AG09309 (cell line): ENCODE measurements at places on chromosomes 4 and X.

- DNase-seq: no peak
These were observed 252.6 kb downstream of the TENM3 start for GRCh38 chr4:182495645-182496385.

GRCh38 chr4:138501614-138502013 is 259.5 kb upstream of the SLC7A11 start:
- no peak for DNase-seq

- no peak for DNase-seq
These were observed 33.3 kb downstream of the MEPE start for GRCh38 chr4:87865960-87866598.

DNA sequence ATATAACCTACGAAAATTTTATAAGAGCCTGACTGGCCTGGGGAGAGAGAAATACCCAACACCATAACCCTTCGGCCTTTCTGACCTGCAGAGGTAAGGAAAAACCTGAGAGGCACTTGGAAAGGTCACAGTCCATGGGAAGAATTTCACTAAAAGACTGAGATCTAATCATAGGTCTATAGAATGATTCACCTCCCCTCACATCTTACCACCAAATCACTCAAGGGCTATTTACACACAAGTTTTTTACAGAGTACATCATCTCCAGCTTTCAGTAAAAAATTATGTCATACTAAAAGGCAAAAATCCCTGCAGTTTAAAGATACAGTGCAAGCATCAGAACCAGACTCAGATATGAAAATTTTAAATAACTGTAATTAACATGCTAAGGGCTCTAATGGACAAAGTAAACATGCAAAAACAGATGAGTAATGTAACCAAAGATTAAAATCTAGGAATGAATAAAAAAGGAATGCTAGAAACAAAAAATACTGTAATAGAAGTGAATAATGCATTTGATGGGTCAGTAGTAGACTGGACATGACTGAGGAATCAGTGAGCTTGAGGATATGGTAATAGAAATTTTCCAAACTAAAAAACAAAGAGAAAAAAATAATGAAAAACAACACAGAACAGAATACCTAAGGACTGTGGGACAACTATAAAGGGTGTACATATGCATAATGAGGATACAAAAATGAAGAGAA is 32.1 kb upstream of the SLC16A2 start:
- DNase-seq: no peak

DNA sequence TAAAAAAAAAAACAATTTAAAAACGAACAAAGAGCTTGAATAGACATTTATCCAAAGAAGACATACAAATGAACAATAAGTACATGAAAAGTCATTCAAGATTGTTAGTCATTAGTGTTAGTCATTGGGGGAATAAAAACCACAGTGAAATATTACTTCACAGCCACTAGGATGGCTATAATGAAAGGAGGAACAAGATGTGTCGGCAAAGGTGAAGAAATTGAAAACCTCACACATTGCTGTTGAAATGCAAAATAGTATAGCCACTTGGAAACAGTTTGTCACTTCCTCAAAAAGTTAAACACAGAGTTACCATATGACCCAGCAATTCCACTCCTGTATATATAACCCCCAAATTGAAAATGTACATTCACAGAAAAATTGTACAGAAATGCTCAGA is 45.2 kb upstream of the SLC39A8 start:
- DNase-seq: no peak

DNA sequence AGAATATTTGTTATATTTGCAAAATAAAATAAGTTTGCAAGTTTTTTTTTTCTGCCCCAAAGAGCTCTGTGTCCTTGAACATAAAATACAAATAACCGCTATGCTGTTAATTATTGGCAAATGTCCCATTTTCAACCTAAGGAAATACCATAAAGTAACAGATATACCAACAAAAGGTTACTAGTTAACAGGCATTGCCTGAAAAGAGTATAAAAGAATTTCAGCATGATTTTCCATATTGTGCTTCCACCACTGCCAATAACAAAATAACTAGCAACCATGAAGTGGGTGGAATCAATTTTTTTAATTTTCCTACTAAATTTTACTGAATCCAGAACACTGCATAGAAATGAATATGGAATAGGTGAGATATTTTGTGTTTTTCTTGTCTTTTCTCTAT is at the start of gene AFP:
Gene AFP (plus strand): TSS at position 238 of the 400 bp plus-strand sequence. CDS start 42 bp downstream, at position 280.
- DNase-seq: no peak

- DNase-seq: no peak
These were observed 114.2 kb downstream of the SPCS3 start for GRCh38 chr4:176433983-176434382.

DNA sequence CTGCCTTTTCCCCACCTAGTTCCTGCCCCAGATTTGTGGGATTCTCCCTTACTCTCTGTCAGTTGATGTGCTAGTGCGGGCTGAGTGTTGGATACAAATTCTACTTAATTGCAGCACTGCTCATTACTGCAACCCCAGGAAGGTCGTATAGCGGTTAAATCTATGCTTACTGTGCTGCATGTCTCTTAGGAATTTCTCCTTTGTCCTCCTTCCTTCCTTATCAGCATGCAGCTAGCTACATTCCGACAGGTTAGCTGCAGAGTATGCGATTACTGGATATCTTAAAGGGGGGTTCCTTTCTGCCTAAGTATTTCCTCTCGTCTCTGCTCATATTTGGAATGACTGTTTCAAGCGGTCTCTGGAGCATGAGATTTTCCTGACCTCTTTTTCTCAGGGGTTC is 662.8 kb downstream of the TLL1 start:
- no peak for DNase-seq

DNA sequence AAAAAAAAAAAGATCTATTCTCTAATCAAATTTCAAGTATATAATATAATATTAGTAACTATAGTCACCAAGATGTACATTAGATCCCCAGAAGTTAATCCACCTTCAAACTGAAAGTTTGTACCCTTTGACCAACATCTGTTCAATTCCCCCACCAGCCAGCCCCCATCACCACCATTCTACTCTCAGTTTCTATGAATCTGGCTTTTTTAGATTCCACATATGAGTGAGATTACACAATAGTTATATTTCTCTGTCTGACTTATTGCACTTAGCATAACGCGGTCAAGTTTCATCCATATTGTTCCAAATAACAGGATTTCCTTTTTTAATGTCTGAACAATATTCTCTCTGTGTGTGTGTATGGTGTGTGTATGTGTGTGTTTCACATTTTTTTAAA is 33.7 kb upstream of the VMA21 start:
- no peak for DNase-seq
